H1 (cell line): ENCODE measurements at places on chromosomes 4 and X.
A peak's percentile ranks its signal among the peaks of the same experiment; 100 is the strongest.

DNA sequence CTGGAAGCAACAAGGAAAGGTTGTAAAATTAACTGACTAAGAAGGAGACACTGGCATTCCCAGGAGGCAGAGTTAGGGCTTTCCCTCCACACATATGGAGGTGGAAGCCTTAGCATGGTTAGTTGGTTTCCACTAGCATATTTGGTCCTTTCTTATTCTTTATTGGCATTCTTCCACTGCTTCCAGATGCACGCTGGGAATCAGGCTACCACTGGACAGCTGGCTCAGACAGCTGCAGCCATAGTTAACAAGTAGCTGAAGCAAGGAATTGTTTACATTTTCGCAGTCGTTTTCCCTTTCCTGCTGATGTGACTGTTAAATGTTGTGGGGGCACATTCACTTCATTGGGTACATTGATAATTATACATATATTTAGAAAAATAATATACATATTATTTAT lies 169.2 kb downstream of the GRIA2 start:
- peaks cover 4% of the 10 kb centered on the region for H3K4me1 ChIP-seq
- H3K4me3 ChIP-seq: no peak overlapping the region
- H3K27me3 ChIP-seq: no peaks in the 10 kb centered on the region
- no peak for DNase-seq
- no peaks in the 10 kb centered on the region for H3K36me3 ChIP-seq
- no peak overlapping the region for H3K27ac ChIP-seq

GRCh38 chr4:78776079-78776728 lies at the start of gene BMP2K:
Gene BMP2K (plus strand): TSS chr4:78776350. CDS start chr4:78776544, 194 bp downstream.
- peak within 1 kb of the TSS; percentile 82 for H3K4me3 ChIP-seq
- peaks cover 2% of the 10 kb centered on the region; the same call in 1 of the 2 replicates for H3K4me1 ChIP-seq
- no peaks in the 10 kb centered on the region for H3K27me3 ChIP-seq
- H3K27ac ChIP-seq: peak within 1 kb of the TSS; percentile 98

DNA sequence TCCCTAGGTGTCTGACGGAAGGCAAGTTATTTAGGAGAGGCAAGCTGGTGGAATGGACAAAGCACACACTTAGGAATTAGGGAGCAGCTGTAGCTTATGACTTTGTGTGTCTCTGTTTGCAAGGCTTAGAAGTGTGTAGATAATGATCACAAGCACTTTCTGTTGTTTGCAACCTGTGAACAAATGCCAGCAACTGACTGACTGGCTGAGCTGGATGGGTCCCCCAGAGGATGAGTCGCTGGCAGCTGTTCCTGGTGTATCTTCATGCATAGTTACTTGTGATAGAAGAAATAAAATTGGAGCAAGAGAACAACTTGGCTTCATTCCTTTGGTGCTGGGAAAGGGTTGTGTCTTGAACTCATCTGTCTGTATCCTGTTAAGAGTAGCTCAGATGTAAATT lies 64.2 kb upstream of the BEND4 start:
- no peak overlapping the region for H3K4me3 ChIP-seq
- H3K4me1 ChIP-seq: no peaks in the 10 kb centered on the region
- no peaks in the 10 kb centered on the region for H3K27me3 ChIP-seq
- H3K36me3 ChIP-seq: no peaks in the 10 kb centered on the region
- DNase-seq: no peak

DNA sequence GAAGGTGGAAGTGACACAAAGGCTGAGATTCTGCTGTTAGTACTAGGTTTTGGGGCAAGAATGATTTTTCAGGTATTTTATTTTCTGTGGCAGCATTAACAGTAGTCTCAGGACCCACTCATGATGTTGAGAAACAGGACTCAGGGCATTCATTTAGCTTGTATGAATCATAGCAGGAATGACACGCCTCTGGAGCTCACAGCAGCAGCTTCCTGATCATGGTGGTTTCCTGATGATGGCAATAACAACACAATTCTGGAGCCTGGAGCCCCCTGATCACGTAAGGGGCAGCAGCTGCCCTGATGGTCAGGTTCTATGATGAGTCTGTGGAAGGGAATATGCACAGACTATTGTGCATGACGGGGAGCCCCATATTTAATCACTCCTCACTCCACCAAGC lies 47.0 kb downstream of the TASL start:
- H3K27ac ChIP-seq: no peak overlapping the region
- H3K27me3 ChIP-seq: no peaks in the 10 kb centered on the region
- no peaks in the 10 kb centered on the region for H3K36me3 ChIP-seq
- no peak overlapping the region for H3K4me3 ChIP-seq
- no peaks in the 10 kb centered on the region for H3K4me1 ChIP-seq
